Naive thymus-derived CD8-positive, alpha-beta T cell (primary cell): ENCODE measurements at places on chromosomes 1 and 21.

GRCh38 chr1:162193815-162194214 is 124.3 kb downstream of the NOS1AP start:
- peaks cover 7% of the 10 kb centered on the region for H3K27me3 ChIP-seq
- no peak for DNase-seq
- no peaks in the 10 kb centered on the region for H3K4me1 ChIP-seq
- H3K36me3 ChIP-seq, result no peaks in the 10 kb centered on the region

GRCh38 chr1:110069404-110070281 is 829 bp downstream of the ALX3 start:
- peaks cover 26% of the 10 kb centered on the region for H3K4me1 ChIP-seq
- DNase-seq, result no peak
- H3K4me3 ChIP-seq, result peak overlapping the region; percentile 42
- H3K27ac ChIP-seq, result no peak overlapping the region

DNA sequence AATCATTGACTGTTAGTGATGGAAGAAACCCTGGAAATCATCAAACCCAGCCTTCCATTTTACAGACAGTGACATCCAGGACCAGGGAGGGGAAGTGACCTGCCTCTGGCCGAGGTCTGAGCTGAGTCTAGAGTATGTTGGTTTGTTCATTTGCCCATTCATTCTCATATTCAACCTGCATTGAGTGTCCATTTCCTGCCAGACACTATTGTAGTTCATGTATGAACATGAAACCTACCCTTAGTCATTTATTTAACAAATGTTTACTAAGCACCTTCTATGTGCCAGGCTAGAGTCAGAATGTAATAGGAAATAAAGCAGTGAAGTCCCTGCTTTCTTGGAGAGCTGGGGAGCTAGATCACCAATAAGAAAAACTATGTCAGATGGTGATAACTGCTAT is 51.3 kb downstream of the KCND3 start:
- no peaks in the 10 kb centered on the region for H3K4me1 ChIP-seq
- DNase-seq, result no peak
- H3K36me3 ChIP-seq, result no peaks in the 10 kb centered on the region

- peaks cover 54% of the 10 kb centered on the region for H3K27me3 ChIP-seq
- no peak overlapping the region for H3K4me3 ChIP-seq
- no peaks in the 10 kb centered on the region for H3K36me3 ChIP-seq
- H3K4me1 ChIP-seq, result peaks cover 24% of the 10 kb centered on the region
Observed at GRCh38 chr1:200046115-200046514, 18.6 kb downstream of the NR5A2 start.
